ENCODE measurements at places on chromosomes 7 and 10.

DNA sequence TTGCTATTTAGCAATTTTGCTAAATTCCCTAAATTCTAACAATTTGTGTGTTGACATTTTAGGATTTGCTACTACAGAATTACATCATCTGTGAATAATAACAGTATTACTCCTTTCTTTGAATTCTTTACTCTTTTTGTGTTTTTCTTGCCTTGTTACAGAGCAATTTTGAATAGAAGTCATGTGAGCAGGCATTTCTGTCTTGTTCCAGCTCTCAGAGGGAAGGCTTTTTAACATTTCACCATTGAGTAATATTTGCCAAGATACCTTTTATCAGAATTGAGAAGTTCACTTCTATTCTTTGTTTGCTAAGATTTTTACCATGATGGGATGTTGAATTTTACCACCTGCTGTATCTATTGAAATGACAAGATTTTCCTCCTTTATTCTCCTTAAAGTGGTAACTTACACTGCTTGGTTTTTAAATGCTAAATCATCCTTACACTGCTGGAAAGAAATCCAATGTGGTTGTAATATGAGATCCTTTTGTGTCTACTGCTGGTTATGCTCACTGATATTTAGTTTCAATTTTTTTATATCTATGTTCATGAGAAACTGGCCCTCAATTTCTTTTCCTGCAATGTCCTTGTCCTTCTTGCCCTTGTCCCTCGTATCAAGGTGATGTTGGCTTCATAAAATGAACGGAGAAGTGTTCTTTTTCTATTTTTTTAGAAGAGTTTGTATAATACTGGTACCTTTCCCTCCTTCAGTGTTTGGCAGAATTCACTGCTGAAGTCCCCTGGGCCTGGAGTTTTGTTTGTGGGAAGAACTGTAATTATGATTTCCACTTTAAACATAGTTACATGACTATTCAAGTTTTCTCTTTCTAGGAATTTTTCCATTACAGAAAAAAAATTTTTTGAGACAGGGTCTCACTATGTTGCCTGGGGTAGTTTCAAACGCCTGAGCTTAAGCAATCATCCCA lies 50.3 kb upstream of the ATP6V0A4 start:
- DNase-seq, result no peak

- no peak for DNase-seq
Observed at GRCh38 chr10:69334302-69335062, 56.2 kb downstream of the HK1 start.

- no peak for DNase-seq
Observed at GRCh38 chr10:17675638-17676037, 31.7 kb downstream of the STAM start.

GRCh38 chr10:5147255-5147980 lies 37.5 kb downstream of the AKR1C8 start:
- no peak for DNase-seq

DNA sequence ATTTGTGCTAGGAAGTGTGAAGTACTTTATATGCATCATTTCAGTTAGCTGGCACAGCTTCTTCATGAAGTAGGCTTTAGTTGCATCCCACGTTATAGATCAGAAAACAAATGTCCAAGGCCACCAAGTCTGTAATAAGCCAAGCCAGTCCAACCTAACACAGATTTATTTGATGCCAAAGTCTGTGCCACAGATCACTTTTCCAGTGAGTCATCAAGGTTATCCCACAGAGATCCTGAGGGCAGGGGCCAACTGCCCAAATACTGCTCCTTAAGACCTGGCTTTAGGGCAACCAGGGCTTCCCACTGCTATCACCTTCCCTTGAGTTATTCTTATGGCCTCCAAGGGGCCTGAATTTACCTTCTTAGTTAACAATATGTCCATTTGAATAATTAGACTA lies 1340.4 kb downstream of the XPNPEP1 start:
- no peak for DNase-seq

DNA sequence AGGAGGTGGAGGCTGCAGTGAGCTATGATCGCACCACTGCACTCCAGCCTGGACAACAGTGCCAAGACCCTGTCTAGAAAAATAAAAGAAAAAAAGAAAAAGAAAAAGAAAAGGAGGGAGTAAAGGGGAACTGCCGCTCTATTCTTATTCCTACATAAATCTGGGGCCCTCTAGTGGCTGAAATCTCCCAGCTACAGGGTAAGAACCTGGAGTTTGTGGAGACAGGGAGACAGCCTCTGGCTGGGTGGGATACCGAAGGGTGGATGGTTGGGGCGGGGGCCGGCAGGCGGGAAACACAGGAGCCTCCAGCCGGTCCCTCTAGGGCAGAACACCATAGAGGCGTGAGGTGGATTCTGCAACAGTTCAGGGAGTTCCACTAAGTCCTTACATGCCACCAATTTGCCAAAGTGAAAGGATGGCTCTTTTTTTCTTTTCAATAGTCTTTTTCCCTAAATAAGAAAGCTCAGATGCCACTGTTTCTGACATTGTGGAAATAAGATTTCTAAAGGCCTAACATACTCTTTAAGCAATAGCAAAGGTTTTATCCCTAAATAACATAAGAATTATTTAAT lies 117.3 kb downstream of the SVIL start:
- no peak for DNase-seq

DNA sequence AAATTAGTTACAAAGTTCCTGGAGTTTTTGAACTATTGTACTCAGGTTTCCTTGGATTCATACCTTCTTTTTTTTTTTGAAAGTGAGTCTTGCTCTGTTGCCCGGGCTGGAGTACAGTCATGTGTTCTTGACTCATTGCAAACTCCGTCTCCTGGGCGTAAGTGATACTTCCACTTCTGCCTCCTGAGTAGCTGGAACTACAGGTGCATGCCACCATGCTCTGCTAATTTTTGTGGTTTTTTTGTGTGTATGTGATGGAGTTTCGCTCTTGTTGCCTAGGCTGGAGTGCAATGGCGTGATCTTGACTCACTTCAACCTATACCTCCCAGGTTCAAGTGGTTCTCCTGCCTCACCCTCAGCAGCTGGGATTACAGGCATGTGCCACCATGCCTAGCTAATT lies 22.3 kb downstream of the MCM10 start:
- no peak for DNase-seq

GRCh38 chr7:17492437-17492836 lies 194.0 kb downstream of the AHR start:
- no peak for DNase-seq

Measured in AG04449 (cell line).